Neural progenitor cell (in vitro differentiated cells): ENCODE measurements at places on chromosomes 3 and 15.

- H3K4me3 ChIP-seq: no peak overlapping the region
- no peaks in the 10 kb centered on the region for H3K36me3 ChIP-seq
- H3K27me3 ChIP-seq: no peaks in the 10 kb centered on the region
Measured at GRCh38 chr3:31170932-31171670, 276.6 kb upstream of the GADL1 start.

DNA sequence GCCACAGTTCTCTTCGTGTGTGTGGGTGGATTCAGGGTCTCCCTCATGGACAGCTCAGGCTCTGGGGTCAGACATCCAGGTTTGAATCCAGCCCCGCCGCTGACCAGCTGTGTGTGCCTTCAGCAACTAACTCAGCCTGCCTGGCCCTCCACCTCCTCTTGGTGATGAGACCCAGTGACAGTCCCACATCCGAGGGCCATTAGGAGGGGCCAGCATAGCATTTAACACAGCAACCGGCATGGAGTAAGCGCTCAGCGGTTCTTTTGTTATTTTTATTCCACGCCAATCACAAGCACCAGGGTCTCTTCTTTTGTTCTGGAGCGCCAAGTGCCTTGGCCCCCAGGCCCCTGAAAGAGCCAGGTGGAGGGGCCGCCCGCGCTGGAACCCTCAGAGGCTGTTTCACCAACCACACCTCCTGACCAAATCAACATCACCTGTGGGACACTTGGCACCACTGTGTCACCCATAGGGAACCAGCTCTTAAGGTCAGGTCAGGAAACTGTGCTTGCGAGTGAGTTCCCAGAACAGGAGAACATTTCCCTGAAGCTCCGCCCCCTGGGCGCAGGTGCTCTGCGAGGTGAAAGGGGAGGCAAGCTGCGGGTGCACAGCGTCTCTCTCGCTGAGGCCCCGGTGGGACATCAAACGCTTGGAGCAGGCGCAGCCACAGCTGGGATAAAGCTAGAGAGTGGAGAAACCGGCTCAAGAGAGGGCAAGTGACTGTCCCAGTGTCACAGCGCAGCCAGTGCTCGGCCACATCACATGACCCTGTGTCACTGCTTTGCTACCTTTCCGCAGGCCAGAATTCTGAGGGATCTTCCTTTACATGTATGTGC is 311.3 kb downstream of the UACA start:
- peaks cover 16% of the 10 kb centered on the region for H3K27me3 ChIP-seq
- peak; percentile 56 for DNase-seq
- H3K4me3 ChIP-seq: no peak overlapping the region
- H3K36me3 ChIP-seq: no peaks in the 10 kb centered on the region
- H3K27ac ChIP-seq: no peak overlapping the region

DNA sequence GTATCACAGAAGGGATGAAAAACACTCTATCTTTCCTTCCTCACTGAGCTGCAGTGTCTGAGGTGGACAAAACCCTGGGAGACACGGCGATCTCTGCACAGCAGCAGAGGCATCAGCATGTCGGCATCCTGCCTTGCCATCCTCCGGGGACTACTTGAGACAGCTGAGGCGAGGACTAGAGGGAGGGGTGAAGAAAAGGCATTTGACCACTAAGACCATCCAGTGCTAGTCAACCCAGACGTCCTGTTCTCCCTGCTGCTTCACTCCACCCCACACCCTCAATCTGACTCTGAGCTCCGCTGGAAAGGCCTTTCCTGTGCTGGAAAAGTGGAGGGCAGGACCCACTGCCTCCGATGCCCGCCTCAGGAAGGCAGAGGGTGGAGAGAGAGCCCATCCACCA is 67.3 kb downstream of the VGLL4 start:
- DNase-seq: no peak
- no peaks in the 10 kb centered on the region for H3K36me3 ChIP-seq

DNA sequence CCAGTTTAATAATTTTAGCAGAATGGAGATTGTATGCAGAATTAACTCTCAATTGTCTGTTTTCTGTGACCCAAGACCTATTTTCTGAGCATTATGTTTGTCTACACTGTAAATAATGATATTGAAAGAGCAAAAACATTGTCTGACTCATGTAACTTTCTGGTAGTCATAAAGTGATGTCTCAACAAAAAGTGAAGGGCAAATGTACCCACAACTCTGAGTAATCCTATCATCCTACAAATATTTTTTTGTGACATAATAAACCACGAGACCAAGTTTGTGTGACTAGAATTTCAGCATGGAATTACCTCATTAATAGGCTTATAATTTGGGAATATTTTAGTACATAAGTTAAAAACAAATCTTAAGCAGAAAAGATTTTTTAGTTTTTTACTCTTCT is 15.4 kb upstream of the ABHD10 start:
- H3K4me1 ChIP-seq: peaks cover 21% of the 10 kb centered on the region
- H3K27me3 ChIP-seq: no peaks in the 10 kb centered on the region
- H3K4me3 ChIP-seq: no peak overlapping the region
- no peaks in the 10 kb centered on the region for H3K36me3 ChIP-seq

DNA sequence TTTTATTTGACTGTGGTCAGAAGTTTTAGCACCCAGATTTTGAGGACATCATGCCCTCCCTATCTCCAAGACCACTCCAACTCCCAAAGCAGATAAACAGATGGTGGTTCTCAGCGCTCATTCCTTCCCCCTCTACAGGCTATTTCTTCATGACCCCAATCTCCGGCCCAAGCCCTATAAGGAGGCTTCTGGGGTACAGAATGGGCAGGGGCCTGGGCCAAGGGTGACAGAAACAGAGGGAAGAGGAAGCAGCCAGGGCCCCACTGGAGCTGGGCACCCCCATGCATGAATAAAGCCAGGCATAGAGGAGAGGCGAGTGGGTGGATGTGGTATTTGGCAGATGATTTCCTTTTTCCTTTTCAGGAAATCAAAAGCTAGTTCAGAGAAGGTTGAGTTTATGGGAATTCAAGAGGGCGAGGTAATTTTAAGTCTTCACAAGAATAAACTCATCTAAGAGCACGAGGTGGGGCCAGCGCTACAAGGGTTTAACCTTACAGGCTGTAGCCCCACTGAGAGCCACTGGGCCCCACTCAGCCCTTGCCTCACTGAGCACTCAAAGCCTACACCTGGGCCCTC is 104.8 kb upstream of the HERC1 start:
- H3K4me3 ChIP-seq: no peak overlapping the region
- H3K4me1 ChIP-seq: no peaks in the 10 kb centered on the region
- H3K27ac ChIP-seq: no peak overlapping the region
- H3K27me3 ChIP-seq: no peaks in the 10 kb centered on the region
- no peaks in the 10 kb centered on the region for H3K36me3 ChIP-seq

DNA sequence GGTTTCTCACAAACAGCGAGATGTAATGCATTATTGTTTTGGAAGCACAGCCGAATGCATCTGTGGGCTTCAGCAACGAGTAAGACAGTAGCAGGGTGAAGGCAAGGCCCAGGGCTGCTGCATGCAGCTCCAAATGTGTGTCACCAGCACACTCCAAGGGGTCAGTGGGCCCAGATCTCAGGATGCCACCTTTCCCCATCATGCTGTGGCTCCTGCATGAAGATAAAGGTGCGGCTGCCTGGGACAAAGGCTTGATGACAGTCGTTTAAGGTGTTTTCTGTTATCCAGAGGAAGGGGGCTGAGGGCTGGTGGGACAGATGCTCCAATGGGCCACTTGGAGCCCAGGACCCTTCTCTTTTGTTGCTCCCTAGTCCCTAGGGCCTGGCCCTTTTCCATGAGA is 13.2 kb downstream of the C3orf22 start:
- no peaks in the 10 kb centered on the region for H3K27me3 ChIP-seq
- peaks cover 17% of the 10 kb centered on the region for H3K4me1 ChIP-seq
- no peaks in the 10 kb centered on the region for H3K36me3 ChIP-seq
- H3K27ac ChIP-seq: no peak overlapping the region
- no peak overlapping the region for H3K4me3 ChIP-seq

DNA sequence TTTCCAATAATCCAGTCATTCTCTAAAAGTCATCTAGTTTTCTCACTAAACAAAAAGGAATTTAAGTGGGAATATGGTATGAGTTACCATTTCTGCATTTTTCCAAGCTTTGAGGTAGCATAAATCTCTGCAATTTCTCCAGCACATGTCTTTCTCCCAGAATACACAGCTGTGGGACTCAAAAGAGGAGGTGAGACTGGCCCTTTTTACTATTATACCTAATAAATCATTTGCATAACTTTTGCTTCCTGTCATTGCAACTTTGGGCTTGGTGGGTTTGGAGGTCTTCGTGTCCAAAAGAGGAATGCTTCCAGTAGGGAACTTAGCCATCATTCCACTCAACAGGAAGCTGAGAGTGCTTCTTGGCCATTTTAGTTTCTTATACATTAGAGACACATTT is 94.8 kb downstream of the FMN1 start:
- H3K36me3 ChIP-seq: no peaks in the 10 kb centered on the region
- no peak for DNase-seq
- no peak overlapping the region for H3K27ac ChIP-seq
- no peaks in the 10 kb centered on the region for H3K27me3 ChIP-seq
- no peaks in the 10 kb centered on the region for H3K4me1 ChIP-seq

DNA sequence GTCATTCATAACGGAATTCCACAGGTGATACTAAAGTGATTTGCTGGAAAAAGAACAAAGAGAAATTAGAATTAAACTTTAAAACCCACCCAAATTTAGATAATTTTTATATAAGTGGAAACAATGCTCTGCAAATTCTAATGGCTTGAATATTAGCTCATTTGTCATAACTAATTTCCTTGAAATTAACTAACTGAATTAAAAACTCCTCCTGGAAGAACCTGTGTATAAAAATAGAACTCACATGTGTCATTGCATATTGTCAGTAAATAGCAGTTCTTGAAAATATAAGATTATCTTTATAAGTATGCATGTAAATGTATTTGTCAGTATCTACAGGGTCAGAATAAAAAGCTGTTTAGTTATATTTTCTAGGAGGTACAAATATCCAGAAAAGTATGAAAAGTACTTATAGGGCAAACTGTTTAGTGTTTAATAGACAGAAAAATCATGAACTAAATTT is 16.3 kb downstream of the ZIC1 start:
- H3K4me1 ChIP-seq: peaks cover 10% of the 10 kb centered on the region
- no peak for DNase-seq
- H3K27ac ChIP-seq: no peak overlapping the region
- no peak overlapping the region for H3K4me3 ChIP-seq
- no peaks in the 10 kb centered on the region for H3K36me3 ChIP-seq
- peaks cover 97% of the 10 kb centered on the region for H3K27me3 ChIP-seq
